ENCODE measurements at places on chromosomes 5 and 9.

GRCh38 chr5:67459253-67459652 lies 262.7 kb upstream of the CD180 start:
- DNase-seq, result no peak

- DNase-seq, result no peak
These were observed 32.5 kb upstream of the RAB14 start for GRCh38 chr9:121233906-121234831.

DNA sequence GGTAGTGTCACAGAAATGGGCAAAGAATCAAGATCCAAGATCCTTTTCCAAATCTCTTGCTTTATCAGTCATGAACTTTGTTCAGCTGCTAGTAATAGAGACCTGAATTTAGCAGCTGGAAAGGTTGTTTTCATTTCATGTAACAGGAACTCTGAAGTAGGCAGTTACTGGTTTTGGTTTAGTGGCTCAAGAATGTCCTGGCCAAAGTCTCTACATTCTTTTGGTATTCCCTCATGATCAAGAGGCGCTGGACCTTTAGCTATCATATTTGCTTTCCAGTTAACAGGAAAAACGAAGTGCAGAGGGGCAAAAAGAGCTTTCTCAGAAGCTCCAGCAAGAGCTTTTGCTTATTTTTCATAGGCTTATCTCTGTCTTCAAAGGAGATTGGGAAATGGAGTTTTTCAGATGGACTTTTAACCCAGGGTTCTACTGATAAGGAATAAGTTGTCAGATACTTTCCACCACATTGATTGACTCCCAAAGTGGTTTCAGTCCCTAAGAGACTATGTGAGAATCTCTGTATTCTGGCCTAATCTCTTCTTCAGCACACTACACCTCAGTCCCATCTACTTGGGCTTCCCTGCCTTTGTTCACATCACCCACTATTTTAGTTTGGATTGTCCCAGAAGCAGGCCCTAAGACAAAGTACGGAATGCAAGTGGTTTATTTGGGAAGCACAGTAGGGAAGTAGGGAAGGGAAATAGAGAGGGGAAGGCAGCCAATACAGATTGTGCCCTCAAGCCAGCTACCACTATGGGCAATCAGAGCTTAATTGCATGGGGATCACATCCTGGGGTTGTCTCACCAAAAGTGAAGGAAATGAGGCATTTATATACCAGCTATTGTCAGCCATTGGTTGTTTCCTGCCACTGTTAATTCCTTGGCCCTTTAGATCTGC lies 359.3 kb downstream of the LRRC70 start:
- no peak for DNase-seq

DNA sequence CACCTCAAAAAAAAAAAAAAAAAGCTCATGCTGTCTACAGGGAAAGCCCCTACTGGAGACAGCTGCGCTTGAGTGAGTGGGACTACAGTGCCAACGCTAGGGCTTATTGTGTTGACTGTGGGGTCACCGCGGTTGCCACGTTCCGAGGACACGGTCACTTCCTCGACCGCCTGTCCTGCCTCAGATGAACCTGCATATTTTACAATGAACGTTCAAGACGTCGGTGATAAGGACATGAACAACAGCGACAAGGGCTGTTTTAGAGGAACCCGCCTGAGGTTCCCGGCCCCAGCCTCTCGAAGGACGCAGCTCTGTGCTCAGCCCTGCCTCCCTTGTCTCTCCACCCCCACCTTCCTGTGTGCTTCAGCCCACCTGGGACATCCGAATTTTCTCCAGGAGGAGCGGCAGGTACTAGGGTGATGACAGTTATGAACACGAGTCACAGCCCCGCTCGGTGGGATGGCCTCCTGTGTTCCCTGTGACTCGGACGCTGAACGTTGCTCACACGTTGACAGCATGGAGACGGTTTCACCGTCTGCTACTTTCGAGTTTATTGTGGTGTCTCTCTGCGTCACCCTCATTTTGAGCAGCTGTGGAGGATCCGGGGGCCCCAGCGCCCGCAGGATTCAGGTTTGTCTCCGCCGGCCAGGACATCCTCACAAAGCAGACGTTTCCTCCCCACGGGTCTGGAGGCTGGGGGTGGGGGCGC lies 11.3 kb upstream of the DIPK1B start:
- peak; percentile 76 for DNase-seq

DNA sequence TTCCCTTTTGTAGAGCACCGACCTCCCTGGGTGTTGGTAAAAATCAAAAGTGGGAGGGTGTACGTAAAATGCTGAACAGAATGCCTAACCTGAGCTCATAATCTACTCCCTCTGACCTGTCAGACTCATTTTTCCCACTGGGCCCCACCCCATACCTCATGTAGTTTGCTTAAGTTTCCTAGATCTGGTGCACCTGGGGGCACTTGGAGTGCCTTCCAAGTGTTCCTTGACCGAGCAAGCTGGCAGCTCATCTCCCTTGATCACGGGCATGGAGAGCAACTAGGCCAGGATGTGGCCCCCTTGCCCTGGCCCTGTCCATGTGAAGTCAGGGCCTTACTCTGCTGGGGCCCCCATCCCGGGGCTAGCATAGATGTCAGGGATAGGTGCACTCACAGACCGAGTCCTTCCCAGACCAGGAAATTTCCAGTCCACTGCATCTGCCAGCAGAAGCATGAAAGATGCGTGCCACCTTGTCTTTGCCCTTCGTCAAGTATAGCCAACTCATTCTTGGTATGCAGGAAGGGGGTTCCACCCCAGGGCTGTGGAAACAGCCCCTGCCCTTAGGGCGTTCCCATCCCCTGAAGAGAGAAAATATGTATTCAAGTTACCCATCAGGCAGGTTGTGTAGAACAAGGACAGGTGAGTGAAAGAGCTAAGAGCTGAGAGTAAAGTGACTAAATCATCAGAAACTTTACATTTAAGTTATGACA lies 41.9 kb downstream of the SLC22A5 start:
- DNase-seq, result peak; percentile 30

GRCh38 chr9:127897193-127897692 lies 2.2 kb downstream of the ST6GALNAC6 start:
- DNase-seq, result peak; percentile 46

DNA sequence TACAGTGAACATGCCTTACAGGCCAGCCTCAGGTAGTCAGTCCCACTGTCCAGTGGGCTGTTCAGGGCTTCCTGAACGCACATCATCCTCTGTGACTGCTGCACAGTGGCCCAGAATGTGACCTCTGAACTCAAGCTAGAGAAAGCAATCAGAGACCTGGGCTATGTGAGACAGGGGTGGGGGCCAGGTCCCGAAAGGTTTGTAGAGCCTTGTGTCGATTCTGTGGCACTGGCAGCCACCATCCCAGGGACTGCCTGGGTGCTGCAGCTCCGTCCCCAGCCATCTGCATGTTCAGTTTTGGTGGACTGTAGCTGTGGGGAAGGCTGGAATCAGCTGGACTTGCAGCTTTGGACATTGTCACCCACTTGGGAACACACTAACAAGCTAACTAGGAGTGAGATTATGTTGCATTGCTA lies 47.7 kb downstream of the MVB12B start:
- DNase-seq, result no peak

GRCh38 chr9:113516840-113517577 lies 53.5 kb downstream of the RGS3 start:
- DNase-seq, result peak; percentile 77

GRCh38 chr5:150663936-150664335 lies 2.9 kb downstream of the MYOZ3 start:
- no peak for DNase-seq

GRCh38 chr5:4945296-4945695 lies 194.8 kb upstream of the ADAMTS16 start:
- DNase-seq, result no peak

DNA sequence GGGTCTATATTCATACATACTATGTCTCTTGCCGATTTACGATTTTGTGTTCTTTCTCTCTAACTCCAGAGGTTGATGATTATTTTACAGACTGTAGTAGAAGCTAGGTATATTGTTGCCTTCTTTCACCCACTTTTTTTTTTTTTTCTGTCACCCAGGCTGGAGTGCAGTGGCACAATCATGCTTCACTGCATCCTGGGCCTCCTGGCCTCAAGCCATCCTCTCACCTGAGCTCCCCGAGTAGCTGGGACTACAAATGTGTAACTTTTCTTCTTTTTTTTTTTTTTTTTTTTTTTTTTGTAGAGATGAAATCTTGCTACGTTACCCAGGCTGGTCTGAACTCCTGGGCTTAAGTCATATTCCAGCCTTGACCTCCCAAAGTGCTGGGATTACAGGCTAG lies 96.2 kb downstream of the CHSY3 start:
- DNase-seq, result no peak

GRCh38 chr5:168057905-168058304 lies 233.5 kb upstream of the WWC1 start:
- no peak for DNase-seq

DNA sequence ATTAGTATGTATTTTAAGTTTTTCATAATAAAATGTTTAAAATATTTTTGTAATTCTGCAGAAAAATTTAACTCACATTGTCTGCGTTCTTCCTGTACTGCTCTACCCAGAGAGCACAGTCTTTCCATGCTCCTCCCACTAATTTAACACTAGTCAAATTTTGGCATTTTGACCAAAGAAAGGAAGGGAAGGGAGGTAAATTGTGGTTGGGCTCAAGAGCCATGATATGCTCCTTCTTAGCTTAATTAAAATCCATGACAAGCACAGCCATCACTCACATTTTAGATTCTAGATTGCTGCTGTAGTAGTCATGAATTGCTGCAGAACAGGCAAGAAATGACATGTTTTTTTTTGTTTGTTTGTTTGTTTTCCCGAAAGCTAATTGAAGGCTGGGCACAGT lies 98.4 kb downstream of the NLN start:
- no peak for DNase-seq

- DNase-seq, result no peak
These were observed 4.0 kb downstream of the MATR3 start for GRCh38 chr5:139297439-139298133.

- peak; percentile 27 for DNase-seq
These were observed at the start of gene NFIB for GRCh38 chr9:14313951-14314423. Gene NFIB (minus strand): TSS chr9:14314141. CDS start chr9:14313511, 630 bp downstream.

GRCh38 chr5:156920861-156921431 lies 42.1 kb downstream of the TIMD4 start:
- no peak for DNase-seq

GRCh38 chr9:11275158-11275695 lies 662.4 kb upstream of the PTPRD start:
- DNase-seq, result no peak

DNA sequence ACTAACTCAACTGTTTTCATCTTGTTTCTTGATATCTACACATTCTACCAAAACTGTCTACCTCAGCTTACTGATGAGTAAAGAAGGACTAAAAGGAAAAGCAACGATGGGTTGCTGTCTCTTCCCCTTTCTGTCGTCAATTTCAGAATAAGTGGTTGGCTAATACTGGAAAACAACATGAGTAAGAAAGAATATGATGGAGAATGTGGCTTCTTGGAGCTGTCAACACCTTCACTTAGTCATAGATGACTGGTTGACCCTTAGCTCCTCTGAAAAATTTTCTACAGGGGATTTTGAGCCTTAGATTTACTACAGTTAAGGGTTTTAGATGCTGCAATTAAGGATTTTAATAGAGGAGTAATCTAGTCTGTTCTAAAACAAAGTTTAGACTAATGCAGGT lies 797.9 kb downstream of the TLE4 start:
- DNase-seq, result no peak

DNA sequence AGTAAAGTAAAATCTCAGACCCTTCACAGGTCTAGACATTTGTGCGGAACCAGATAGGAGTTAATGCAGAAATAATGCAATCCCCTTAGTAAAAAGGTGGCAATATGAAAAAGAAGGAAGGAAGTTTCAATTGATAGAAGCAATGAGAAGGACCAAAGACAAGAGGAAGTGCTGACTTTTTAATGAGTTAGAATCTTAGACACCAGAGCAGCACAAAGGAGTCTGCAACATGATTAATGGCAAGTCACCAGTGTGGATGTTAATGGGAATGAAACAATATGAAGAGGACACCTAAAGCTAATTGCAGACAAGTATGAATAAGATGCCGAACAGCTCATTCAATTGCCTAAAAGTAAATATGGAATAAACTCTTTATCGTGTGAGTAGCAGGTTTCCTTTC lies 50.9 kb downstream of the MEGF9 start:
- DNase-seq, result no peak

DNA sequence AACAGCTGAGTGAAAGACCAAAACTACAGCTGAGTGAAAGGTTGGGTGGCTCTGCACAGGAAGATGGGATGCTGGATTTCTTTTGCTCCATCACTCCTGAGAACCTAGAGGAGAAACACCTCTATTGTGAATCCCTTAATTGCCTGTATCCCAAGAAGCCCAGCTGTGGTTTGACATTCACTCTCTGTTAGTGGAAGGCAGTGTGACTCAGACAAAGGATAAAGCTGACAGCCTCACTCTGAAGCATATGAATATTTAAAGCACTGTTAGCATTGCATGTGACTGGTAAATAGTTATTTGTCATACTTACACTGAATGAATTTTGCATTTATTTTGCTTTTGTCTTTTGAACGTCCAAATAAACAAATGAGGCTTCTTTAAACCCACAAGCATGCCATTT lies 367.1 kb upstream of the RIOK2 start:
- DNase-seq, result no peak

- DNase-seq, result peak; percentile 57
These were observed 1.1 kb downstream of the FUT7 start for GRCh38 chr9:137030538-137031527.

GRCh38 chr5:123035918-123036390 lies 571 bp downstream of the PPIC start:
- DNase-seq, result no peak

DNA sequence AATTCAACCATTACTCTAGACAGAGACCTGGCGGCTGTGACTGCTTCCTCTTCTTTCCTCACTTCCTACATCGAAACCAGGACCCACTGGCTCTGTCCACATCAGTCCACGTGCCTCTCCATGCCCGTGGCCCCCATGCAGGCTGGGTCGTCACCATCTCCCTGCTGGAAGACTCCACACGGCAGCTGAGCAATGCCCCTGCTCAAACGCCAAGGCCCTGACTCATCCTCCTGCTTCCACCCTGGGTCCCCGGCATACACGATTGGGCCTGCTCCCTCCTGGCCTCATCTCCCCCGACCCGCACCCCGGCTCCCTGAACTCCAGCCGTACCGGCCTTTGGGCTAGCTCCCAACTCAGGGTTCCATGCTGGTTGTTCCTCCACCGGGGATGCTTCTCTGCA lies 67.2 kb upstream of the IER5L start:
- DNase-seq, result no peak

DNA sequence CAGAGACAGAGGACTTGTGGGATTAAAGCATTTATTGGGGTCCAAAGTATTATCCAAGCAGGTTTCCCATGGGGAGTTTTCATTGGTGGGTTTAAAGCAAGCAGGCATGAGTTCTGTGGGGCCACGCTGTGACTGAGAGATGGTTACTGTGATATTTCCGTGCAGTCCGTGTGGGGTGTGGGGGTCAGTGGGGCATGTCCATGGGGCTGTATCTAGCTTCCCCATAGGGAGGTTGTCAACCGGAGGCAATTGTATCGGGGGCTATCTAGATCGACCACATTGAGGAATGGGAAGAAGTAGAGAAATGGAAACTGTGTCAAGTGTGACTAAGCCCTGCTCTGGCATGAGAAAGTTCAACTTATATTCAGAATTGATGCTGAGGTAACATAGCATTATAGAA lies 7.1 kb upstream of the RPS23 start:
- no peak for DNase-seq

DNA sequence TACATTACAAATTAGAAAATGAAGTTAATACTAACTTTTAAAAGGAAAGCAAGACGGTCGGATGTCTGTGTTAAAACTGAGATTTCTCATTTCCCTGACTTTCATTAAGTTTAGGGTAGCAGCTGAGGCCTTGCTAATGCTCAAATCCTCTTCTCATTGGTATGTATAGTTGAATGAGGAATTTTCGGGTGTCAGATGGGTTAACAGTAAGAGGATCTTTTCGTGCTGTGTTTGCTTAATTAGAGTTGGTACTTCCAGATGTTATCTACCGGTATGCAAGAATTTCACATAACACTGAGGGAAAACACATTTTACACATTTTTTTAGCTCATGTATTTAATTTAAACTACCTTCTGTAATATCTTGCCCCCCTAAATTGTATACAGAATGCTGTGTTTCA lies 168.2 kb upstream of the CTNND2 start:
- DNase-seq, result no peak
